ENCODE measurements at places on chromosomes 1 and 21. TPM values are rescaled to one million over a fixed set of nuclear protein-coding genes. Genes with fewer than 3 reads are reported as not detected.
A peak's percentile ranks its signal among the peaks of the same experiment; 100 is the strongest.

Gene GUCA2B
- not detected for polyA plus RNA-seq

Gene MMEL1
- not detected for polyA plus RNA-seq

Gene CAMSAP2
- polyA plus RNA-seq: 13.6 TPM

Gene SLC44A3
- 1.1 TPM for polyA plus RNA-seq

Gene SLC22A15
- polyA plus RNA-seq: 2.4 TPM

Gene CAMK1G
- 8.7 TPM for polyA plus RNA-seq

Gene RAB7B
- polyA plus RNA-seq: 4.9 TPM

Gene ZMYND12
- 1.9 TPM for polyA plus RNA-seq

Gene ADAMTS5
- polyA plus RNA-seq: not detected

Gene NHLH1
- 1.6 TPM for polyA plus RNA-seq

Gene APOBEC4
- not detected for polyA plus RNA-seq

DNA sequence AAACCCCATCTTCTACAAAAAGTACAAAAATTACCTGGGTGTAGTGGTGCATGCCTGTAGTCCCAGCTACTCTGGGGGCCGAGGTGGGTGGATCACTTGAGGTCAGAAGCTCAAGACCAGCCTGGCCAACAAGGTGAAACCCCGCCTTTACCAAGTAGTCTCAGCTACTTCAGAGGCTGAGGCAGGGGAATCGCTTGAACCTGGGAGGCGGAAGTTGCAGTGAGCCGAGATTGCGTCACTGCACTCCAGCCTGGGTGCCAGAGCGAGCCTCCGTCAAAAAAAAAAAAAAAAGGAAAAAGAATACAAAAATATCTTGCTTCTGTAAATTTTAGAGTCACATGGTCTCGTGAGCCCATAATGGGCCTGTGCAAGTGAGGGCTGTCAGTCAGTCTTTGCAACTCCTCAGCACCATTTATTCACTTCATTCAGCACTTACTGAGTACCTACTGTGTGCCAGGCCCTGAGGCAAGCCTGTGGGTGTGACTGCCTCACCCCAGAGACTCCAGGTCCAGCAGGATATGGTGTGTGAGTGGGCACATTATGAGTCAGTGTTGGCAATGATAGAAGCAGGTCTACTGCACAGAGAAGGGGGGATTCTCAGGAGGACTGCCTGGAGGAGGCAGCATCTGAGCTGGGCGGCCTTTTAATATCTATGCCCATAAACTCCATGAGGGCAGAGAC lies 46.8 kb upstream of the TARDBP start:
- no peak for DNase-seq

- DNase-seq: no peak
Measured at GRCh38 chr21:33869873-33870272, 45.7 kb downstream of the ATP5PO start.

GRCh38 chr1:85393490-85393889 lies 71.5 kb downstream of the DDAH1 start:
- DNase-seq: no peak

DNA sequence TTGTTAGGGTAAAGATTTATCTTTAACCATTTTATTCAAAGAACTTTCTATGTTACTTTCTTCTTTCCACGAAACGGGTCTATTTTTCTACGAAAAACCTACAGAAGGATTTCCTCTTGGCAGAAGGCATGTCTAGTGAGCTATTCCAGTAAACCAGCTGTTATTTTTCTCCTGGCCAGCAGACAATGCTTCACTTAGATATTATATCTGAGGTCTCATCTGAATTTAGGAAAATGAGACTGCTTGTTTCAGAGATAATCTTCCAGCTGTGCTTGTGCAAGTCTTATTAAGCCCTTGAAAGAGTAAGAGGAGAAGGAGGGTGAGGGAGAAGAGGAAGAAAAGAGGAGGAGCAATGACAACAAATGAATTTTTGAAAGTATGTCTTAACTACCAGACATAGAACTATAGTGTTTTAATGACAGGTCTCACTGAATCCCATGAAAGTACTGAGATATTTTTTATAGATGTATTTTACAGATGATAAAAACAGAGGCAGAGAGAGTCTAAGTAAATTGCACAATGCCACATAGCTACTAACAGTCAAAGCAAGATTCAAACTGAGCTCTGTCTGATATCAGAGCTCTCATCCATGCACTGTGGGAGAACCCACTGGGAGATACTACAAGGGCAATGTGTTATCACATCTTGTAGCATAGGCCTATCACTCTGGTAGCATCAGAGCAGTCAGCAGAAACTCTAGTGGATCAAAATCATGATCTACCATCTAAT lies 54.6 kb upstream of the SAMSN1 start:
- DNase-seq: peak; percentile 55

- no peak for DNase-seq
Measured at GRCh38 chr1:25209516-25209915, 22.8 kb downstream of the SYF2 start.

GRCh38 chr1:15351310-15351709 lies 58.4 kb upstream of the EFHD2 start:
- peak; percentile 31 for DNase-seq

GRCh38 chr1:160797861-160798273 lies 1.9 kb downstream of the LY9 start:
- no peak for DNase-seq

- no peak for DNase-seq
Measured at GRCh38 chr1:243393096-243393495, 137.3 kb downstream of the SDCCAG8 start.

GRCh38 chr1:81410941-81411340 lies 389.8 kb upstream of the ADGRL2 start:
- no peak for DNase-seq

DNA sequence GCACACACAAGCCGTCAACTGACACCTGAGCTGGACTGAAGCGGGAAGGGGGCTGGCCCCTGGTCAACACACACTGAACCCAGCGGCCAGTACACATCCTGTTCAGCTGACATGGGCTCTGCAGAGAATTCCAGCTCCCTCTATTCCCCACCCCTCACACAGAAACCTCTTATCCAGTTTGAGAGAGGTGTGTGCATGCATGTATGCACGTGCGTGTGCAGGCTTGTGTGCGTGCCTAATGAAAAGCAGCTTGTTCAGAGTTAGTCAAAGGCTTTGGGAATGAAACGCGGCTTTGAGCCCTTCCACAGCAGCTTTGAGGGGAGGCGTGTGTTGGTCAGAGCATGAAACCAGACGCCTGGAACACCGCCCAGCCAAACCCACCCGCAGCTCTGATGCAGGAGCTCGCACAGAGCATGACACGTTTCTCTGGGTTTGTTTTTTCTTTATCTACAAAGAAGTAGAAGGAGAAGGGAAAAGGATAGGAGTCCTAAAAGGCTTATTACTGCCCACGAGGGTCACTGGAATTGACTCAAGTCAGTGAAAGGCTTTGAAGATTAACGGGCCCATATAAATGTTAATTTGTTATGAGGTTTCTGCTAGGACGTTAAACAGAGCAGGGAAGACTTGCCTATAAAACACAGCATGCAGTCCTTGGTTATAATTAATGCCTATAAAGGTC lies 184.2 kb downstream of the ETS2 start:
- peak; percentile 93 for DNase-seq

- DNase-seq: no peak
Measured at GRCh38 chr1:147497826-147498225, 43.5 kb upstream of the BCL9 start.

DNA sequence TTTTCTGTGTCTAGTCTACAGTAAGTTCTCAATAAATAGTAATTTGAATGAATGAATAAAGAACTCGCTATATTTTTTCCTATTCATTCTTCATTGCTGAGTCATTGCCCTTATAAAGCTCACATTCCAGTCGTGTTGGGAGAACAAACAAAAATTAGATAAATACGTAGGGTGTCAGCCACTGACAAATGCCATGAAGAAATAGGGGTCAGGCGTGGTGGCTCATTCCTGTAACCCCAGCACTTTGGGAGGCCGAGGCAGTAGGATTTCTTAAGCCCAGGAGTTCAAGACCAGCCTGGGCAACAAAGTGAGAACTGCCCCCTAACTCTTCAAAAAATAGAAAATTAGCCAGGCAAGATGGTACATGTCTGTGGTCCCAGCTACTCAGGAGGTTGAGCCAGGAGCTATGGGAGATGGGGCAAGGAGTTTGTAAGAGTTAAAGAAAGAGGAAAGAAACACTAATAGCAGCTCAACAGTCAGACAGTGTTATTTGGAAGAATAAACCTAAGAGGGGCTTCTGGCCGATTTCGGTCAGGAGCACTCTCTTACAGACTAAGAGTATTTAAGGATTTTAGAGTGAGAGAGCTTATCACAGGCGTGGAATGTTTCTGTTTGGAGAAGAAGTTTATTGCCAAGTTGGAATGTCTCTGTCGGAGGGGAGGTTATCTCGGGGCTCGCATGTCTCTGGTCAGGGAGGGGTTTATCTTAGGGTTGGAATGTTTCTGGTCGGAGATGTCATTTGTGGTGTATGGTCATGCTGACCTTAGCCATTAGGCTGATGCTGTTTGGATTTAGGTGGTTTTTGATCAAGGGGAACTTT lies 1.8 kb upstream of the CHML start:
- DNase-seq: peak; percentile 75

DNA sequence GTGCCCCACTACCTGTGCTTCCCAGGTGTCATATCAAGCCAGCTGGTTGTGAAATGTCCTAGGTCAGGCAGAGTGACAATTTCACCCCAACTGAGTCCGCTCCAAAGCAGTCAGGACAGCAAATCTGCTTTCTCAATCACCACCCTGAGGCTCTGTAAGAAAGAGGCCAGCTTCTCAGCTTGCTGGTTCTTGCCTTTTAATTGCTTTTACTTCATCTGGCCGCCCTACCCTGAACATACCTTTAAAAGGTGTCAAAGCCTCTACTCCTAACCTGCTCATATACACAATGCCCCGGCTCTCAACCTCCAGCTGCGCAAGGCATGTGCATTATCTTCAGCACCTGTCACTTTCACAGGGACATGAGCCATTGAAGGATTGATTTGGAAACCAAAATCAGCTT lies 581.6 kb downstream of the NPHP4 start:
- DNase-seq: no peak

GRCh38 chr1:109762039-109762585 lies 1.6 kb downstream of the EPS8L3 start:
- no peak for DNase-seq

- DNase-seq: no peak
Measured at GRCh38 chr1:5994713-5995621, 2.7 kb upstream of the NPHP4 start.

- no peak for DNase-seq
Measured at GRCh38 chr1:83741770-83742169, 257.2 kb downstream of the TTLL7 start.

DNA sequence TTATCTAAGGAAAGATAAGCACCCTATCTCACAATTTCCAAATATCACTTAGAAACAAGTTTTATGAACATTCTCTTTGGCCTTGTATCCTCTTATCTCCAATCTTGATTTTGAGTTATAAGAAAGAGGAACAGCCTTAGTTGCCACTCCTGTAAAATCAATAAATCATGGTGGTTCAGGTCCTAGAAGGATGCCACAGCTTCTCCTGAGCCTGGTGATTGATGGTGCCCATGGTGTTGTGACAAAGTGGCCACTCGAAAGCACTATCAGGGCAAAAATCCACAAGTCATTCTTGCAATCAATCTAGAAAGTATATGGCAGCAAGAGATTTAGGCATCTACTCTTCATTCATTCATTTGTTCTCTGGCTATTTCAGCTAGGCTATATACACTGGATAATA lies 27.8 kb downstream of the GBP6 start:
- DNase-seq: no peak

DNA sequence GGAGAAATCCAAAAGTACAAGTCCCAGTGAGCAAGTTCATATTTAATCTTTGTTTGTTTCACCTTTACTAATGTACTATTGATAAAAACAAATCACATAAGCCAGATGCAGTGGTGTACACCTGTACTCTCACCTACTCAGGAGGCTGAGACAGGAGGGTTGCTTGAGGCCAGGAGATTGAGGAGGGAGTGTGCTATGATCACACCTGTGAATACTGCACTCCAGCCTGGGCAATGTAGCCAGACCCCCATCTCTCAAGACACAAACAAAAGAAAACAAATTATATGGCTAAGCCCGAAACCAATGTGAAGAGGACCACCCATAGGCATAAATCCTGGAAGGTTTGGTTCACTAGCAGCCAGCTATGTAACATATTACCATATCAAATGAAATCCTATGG lies 9.6 kb upstream of the USP24 start:
- no peak for DNase-seq

GRCh38 chr1:59564192-59564891 lies 250.4 kb upstream of the HOOK1 start:
- DNase-seq: no peak

DNA sequence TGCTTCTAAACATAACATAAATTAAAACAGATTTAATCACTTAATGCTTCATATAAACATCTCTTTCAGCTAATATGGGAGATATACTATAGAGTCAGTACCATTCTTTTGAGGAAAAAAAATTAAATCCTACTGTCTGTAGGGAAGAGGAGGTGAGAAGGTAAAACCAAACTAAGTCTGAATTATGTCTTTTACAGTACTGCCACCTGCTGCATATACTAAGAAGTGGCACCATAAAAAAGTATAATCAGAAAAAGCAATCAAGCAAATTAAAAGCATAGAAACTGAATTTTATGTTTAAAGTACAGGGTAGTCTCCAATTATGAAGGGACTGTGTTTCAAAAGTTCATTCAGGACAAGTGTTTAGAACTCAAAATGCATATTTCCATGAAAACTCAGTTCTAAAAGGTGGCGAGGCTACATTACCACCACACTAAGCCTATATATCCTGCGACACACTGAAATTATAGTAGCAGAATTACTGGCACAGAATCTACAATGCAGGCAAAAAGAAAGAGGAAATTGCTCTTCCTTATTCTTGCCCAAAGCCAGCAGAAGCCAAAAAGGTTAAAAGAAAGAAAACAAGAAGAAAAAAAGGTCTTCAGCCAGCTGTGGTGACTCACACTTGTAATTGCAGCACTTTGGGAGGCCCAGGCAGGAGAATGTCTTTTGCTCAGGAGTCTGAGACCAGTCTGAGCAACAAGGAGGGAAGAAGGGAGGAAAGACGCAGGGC lies 9.0 kb downstream of the NSL1 start:
- DNase-seq: no peak

DNA sequence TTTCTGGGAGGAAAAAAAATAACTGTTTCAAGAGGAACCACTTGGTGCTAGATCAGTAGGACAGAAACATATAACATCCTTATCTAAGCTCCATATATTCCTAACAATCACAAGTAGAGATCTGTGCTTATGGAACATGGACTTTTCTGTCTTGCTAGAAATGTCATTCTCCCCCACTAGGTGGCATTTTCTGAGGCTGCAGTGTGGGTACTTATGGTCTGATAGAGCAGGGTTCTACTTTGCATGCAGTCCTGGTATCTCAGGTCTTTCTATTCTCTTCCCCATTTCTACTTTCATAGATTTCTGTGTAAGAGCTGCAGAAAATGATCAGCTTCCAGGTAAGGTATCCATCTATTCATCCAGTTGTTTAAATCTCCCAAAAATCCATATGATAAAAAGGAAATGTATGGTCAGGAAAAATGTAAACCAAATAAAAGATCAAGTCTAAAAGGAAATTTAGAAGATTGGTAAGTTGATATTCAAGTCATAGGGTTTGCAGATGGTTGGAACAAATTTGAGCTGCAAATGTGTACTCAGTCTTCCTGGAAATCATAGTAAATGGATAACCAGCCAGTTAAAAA lies 1.5 kb downstream of the ZNF684 start:
- DNase-seq: peak; percentile 61

GRCh38 chr1:57707631-57708030 lies 283.8 kb upstream of the DAB1 start:
- no peak for DNase-seq

- no peak for DNase-seq
Measured at GRCh38 chr1:211851174-211851573, 20.6 kb upstream of the LPGAT1 start.

Data from cardiac muscle cell (in vitro differentiated cells and primary cell).